Amniotic stem cell (primary cell): ENCODE measurements at places on chromosomes 4 and X.

DNA sequence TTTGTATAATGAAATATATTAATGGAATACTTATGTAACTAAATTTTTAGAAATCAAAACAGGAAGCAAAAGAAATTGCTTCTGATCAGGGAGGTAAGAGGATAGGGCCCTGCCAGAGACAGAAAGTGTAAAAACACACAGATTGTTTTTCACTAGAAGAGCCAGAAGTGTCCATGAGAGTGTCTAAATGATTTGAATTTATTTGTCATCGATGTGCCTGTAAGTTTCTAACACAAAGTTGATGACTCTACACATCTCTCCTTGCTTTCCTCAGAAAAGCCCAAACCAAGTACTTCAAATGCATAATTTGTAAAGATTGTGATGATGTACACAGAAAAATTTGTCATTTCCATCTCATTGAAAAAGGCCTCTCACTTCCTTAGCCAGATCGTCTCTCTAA lies 80.6 kb downstream of the TMEM156 start:
- no peak for DNase-seq

DNA sequence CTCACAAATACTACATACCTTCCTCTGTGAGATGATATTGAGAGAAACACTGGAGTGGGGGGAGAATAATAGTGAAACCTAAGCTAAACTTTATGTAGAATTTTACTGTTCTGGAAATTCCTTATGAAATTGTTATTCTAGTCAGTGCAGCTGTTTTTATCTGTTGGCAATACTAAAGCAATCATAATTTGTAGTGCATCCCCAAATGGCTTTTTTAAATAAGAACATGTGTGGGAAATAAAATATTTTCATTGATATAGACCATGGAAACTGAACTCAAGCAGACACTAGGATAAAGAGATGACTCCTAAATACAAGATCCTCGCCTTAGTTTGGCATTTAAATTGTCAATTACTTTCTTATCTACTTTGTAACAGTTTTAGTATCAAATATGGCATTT lies 51.1 kb downstream of the SEC24D start:
- DNase-seq: no peak

DNA sequence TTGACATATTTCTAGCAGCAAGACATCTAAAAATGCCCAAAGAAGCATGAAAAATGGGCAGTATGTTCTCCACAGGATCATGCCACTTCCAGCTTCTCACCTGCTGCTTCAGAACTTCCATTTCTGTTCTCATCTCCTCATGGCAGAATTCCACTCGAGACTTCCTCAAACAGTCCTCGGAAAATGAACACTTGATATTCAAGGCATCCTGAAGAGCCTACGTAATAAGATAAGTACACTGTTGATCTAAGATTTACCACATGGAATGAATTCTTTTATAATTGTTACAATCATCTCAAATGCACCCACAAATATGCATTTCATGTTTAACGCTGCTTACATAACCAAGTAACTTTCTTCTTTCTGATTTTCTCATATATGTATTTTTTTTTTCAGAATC lies 14.1 kb downstream of the TNIP3 start:
- DNase-seq: no peak

DNA sequence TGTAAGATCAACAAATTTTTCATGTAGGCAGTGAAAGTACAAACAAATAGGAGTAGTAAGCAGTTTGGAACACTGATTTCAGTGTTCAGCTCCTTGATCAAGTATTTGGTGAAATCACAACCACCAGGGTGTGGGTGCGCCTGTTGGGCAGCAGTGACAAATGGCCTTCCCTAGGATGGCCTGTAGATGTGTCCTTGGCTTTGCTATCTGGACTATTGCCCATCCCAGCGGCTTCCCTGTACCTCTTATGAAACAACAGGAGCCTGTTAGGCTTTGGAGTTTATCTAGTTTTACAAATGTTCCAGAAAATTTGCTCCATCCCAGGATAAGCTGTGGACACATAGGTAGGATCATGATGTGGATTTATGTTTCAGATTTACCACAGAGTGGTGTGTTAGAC lies 216.8 kb upstream of the FAT1 start:
- no peak for DNase-seq

GRCh38 chrX:119042040-119042439 lies 30.8 kb upstream of the CT47C1 start:
- no peak for DNase-seq

- no peak for DNase-seq
Measured at GRCh38 chr4:25088093-25088952, 57.6 kb upstream of the LGI2 start.

DNA sequence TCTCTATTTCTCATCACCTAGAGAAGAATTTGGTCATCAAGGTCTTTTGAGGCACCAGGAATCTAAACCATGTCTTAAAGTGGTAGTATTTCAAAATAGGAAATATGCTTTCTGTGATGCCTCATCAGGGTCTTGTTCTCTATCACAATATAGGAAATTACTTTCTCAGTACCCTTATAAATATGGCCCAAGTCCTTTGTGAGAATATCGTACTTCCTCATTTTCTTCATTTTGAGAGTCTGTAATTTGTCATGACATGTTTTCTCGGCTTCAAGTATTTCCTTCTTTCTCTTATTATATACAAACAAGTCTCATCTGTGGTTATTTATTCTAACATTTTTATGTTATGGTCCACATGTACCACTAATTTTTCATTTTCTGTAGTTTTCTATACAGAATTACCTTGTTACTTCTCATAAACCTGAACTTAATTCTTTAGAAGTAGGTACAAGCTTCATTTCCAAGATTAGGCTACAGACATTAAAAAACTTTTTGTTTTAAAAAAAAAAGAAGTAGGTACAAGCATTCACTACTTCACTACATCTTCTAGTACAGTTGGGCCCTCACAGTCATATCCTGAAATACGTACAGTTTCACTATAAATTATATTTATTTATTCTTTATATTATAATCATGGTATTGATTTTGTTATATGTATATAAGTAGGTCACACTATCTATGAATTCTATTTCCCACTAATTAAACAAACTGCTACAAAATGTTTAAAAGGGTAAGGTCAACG lies 54.4 kb downstream of the KLHL13 start:
- no peak for DNase-seq

GRCh38 chr4:33065749-33066148 lies 2345.6 kb downstream of the PCDH7 start:
- no peak for DNase-seq

GRCh38 chr4:105246712-105247111 lies 100.0 kb downstream of the TET2 start:
- peak; percentile 26 for DNase-seq

DNA sequence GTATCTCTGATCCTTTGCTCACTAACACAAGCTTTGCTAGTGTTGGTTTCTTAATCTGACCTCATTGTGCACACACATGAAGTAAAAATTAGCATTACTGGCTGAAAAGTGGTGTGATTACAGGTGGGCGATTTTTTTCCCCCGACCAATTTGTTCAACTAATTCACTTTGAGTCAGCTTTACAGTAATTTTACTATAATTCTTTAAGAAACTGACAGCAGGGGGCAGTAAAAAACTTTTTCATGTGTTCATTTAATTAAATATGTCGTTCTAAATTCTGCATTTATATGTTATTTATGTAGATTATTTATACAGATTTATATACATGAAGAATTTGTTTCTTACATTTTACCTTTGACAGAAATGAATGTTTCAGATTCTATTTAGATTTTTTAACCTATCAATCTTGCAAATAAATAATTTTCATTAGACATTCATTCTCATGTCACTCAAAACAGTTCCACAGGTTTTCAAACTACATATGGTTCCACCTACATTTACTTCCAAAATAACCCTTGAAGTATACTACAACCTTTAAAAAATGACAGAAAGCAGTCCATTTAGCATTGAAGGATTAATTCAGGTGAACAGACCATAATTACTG lies 17.5 kb downstream of the PALLD start:
- DNase-seq: peak; percentile 32

- no peak for DNase-seq
Measured at GRCh38 chrX:125089761-125090445, 229.8 kb upstream of the TEX13C start.

- no peak for DNase-seq
Measured at GRCh38 chr4:40264995-40265909, 68.4 kb downstream of the RHOH start.

GRCh38 chr4:142405021-142405694 lies 440.9 kb downstream of the INPP4B start:
- DNase-seq: peak; percentile 74

DNA sequence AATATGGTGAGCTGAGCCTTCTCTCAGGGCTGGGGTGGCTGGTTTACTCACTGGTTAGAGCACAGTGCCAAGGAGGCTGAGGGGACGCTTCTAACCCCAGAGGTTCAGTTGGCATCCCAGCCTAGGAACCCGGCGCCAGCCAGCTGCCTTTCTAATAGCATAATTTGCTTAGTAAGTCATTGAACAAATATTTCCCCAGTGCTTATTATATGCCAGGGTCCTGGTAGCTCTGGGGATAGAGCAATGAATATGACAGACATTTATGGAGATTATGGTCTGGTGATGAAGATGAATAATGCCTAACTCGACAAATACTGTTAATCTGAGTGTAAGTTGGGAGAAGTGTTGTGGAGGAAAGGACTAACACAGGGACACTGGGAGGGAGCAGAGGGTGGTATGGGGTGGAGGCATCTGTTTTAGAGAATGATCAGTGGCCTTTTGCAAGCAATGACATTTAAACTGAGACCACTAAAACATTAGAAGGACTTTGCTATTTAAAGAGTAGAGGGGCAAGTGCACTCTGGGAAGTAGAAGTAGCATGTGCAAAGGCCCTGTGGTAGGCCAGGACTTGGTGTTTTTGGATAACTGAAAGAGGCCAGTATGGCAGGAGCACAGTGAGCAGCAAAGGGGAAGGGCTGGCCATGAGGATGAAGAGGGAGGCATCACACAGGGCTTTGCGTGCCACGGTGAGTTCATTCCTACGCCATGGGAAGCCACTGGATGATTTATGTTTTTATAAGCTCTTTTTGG lies 71.9 kb downstream of the ATG4A start:
- no peak for DNase-seq

DNA sequence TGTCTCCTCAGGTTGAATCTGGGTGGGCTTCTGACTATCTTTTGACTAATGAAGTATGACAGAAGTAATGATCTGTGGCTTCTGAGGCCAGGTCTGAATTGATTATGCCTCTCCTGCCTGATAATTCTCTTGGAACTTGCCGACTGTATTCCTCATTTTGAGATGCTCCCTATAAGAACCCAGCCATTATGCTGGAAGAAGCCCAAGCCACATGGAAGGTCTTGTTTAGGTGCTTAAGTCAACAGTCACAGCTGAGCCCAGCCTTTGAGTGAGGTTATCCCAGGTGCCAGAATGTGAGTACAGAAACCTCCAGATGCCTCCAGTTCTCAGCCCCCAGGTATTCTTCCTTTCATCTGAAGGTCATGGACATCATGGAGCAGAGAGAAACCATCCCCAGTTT lies 456.6 kb downstream of the IL15 start:
- DNase-seq: no peak

DNA sequence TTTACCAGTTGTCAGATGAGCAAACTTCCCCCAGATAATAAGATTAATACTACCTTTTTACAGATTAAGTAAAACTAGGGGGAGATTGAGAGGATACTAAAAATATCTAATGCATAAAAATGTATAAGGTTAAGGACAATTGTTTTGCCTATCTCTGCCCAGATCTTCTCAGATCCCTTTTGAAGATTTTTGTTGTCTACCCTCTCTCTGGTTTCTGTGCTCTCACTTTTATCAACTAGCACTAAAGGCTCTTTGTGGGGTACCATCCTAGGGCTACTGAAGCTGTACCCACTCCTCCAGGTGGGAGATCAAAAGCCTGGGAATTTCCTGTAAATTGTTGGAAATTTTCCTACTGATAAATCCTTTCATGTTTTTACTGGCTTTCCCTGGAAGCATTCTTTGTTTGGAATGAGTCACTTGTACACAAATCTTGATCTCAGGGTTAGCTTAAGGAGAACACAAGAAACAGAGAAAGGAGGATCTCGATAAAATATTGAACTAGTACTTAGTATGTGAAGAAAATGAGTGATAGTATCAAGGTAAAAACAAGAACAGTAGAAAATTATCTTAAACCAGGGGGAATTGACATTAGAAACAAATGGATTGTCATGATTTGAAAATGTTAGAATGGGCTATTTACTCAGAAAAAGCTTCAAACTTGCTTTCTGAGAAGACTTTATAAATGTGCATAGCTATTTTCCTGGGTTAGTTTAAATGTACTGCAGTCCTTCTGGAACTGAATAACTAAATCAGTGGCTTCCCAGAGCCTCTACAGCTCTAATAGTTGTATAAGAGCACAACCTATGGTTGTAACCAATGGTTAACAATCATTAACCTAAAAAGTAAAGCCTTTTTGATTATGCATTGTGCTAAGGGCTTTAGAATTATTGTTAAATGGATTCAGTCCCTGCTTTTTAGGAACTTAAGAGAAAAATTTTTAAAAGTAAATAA lies 679.9 kb upstream of the MAGEB2 start:
- no peak for DNase-seq

GRCh38 chr4:75555294-75556164 lies at the start of gene ODAPH:
TSS of gene ODAPH (plus strand) at chr4:75556066. CDS start at chr4:75556083, 17 bp downstream.
- DNase-seq: no peak

DNA sequence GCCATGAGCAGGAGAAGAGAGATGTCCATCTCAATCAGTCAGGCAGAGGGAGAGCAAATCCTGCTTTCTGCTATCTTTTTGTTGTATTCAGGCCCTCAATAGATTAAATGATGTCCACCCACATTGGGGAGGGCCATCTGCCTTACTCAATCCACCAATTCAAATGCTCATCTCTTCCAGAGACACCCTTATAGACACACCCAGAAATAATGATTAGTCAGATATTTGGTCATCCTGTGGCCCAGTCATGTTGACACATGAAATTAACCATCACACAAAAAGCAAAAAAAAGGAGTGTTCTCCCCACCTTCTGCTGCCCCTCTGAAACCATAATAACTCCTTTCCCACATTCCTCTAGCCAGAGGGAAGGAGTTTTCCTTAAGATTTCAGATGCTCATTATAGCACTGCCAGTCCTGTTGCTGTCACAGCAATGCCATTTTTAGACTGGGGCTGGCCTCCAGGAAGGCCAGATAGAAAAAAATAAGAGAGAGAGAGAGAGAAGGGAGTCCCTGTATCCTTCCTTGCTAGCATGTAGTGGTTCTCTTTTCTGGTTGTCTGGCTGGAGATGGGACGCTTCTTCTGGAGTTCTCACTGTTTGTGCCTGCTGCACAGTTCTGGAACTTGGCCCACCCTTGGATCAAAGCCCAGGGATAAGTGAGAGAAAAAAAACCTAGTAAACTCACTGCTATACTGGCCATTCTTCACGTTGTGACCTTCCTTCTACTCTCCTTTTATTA lies 177.7 kb downstream of the RBM46 start:
- DNase-seq: no peak

GRCh38 chrX:79117078-79117477 lies 27.4 kb upstream of the GPR174 start:
- no peak for DNase-seq

DNA sequence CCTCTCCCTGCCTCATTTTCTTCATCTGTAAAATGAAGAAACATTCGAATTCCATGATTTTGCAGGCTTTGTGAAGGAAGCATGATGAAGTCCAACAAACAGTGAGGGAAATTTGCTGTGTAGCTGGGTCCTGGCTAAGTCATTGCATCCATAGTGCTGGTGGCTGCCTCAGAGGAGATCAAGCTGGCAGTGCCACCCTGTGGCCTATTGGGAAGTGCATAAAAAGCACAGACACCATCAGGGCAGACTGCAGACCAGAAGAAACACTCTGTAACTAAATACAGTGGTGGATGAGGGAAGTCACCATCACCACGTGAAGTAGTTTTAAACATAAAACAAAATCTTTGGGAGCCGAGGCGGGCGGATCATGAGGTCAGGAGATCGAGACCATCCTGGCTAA lies 40.7 kb upstream of the DDX3X start:
- DNase-seq: no peak

GRCh38 chr4:158903472-158904043 lies 134.7 kb downstream of the FNIP2 start:
- no peak for DNase-seq

GRCh38 chr4:178165251-178165950 lies 723.2 kb upstream of the AGA start:
- DNase-seq: no peak
